ENCODE measurements at places on chromosomes 12 and 14. TPM values are rescaled to one million over a fixed set of nuclear protein-coding genes. Genes with fewer than 3 reads are reported as not detected.

Gene FMNL3
- 50.5 TPM for total RNA-seq

Gene GRIP1
- 1.9 TPM for total RNA-seq

Gene SIX6
- total RNA-seq, result not detected

Gene FGF23
- not detected for total RNA-seq

Gene KCNA1
- not detected for total RNA-seq

Gene CELA1
- not detected for total RNA-seq

Gene KRT78
- not detected for total RNA-seq

Gene ITGB7
- 729 TPM for total RNA-seq

DNA sequence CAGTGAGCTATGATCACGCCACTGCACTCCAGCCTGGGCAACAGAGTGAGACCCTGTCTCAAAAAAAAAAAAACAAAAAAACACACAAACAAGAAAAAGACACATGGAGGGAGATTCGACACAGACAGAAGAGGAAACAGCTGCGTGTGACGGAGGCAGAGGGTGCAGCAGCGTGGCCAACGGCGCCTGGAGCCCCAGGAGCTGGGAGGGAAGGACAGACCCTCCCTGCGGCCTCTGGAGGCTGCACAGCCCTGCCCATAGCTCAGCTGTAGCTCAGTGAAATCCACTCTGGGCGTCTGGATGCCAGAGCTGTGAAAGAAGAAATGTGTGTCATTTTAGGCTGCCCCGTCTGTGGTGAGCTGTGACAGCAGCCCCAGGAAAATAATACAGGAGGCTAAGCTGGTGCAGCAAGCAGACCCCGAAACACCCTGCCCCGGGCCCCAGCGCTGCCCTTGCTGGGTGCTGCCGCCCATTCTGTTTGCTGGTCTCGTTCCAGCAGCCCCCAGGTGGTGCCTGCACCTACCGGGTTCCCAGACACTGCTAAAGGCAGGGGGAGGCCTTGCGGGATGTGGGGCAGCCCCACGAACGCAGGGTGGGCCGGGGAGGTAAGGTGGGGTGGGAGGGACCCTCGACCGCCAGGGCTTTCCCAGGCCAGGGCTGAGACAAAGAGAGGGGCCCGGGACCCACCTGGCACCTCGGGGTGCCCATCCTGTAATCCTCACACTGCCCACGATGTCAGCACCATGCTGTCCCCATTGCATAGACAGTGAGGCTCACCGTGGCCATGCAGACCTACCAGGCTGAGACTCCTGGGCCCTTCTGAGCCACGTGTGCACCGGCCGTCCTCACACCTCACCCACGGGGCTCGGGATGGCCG is 21.2 kb downstream of the GALNT9 start:
- no peak overlapping the region for H3K4me3 ChIP-seq
- H3K4me1 ChIP-seq, result no peaks in the 10 kb centered on the region
- H3K36me3 ChIP-seq, result peaks cover 3% of the 10 kb centered on the region
- H3K27me3 ChIP-seq, result no peaks in the 10 kb centered on the region
- H3K27ac ChIP-seq, result no peak overlapping the region

GRCh38 chr14:65238456-65238855 is 136.1 kb upstream of the MAX start:
- no peak overlapping the region for H3K27ac ChIP-seq
- DNase-seq, result no peak

DNA sequence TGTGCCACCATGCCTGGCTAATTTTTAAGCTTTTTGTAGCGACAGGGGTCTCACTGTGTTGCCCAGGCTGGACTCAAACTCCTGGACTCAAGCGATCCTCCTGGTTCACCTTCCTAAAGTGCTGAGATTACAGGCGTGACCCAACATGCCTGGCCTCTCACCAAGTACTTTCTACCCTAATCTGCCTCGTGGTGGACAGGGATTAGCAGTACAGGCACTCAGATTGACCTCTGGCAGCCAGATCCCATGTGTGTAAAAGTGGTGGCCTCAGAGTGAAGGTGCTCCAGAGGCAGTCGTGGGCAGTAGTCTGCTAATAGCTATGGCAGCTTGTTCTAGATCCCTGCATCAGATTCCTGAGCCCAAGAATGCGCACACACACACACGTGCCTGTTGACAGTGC is 30.9 kb downstream of the MTHFD1 start:
- H3K27me3 ChIP-seq, result no peaks in the 10 kb centered on the region
- H3K4me3 ChIP-seq, result no peak overlapping the region
- peaks cover 38% of the 10 kb centered on the region for H3K4me1 ChIP-seq
- DNase-seq, result no peak
- peaks cover 70% of the 10 kb centered on the region for H3K36me3 ChIP-seq

DNA sequence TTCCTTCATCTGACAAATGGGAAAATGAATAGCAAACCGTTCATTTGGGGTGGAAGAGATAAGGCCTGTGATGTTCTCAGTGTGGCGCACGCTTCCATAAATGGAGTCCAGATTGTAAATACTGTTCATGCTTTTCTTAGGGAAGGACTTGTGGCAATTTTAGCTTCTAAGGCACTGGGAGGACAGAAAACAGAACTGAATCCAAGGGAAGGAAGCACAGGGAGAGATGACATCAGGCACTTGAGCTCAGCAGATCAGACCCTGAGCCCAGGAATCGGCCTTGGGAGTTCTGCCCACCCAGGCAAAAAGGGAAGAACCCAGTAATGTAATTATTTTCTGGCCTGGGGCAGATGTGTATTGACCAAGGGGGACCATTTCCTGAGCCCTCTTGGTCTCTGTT is 7.2 kb upstream of the SH2B3 start:
- peaks cover 1% of the 10 kb centered on the region for H3K36me3 ChIP-seq
- H3K4me1 ChIP-seq, result peaks cover 37% of the 10 kb centered on the region
- H3K4me3 ChIP-seq, result no peak overlapping the region
- no peak for DNase-seq

- H3K27me3 ChIP-seq, result no peaks in the 10 kb centered on the region
- no peaks in the 10 kb centered on the region for H3K4me1 ChIP-seq
Measured at GRCh38 chr12:73383584-73384222, 1111.5 kb downstream of the TRHDE start.

GRCh38 chr14:101827286-101827685 is 65.8 kb downstream of the PPP2R5C start:
- H3K4me1 ChIP-seq, result peaks cover 73% of the 10 kb centered on the region
- H3K36me3 ChIP-seq, result peaks cover 69% of the 10 kb centered on the region
- H3K27me3 ChIP-seq, result no peaks in the 10 kb centered on the region
- H3K4me3 ChIP-seq, result no peak overlapping the region

GRCh38 chr12:14393751-14394150 is 28.3 kb downstream of the ATF7IP start:
- H3K27me3 ChIP-seq, result no peaks in the 10 kb centered on the region
- H3K4me1 ChIP-seq, result peaks cover 72% of the 10 kb centered on the region
- peak overlapping the region; percentile 94 for H3K27ac ChIP-seq
- H3K4me3 ChIP-seq, result peak overlapping the region; percentile 74
- DNase-seq, result no peak

DNA sequence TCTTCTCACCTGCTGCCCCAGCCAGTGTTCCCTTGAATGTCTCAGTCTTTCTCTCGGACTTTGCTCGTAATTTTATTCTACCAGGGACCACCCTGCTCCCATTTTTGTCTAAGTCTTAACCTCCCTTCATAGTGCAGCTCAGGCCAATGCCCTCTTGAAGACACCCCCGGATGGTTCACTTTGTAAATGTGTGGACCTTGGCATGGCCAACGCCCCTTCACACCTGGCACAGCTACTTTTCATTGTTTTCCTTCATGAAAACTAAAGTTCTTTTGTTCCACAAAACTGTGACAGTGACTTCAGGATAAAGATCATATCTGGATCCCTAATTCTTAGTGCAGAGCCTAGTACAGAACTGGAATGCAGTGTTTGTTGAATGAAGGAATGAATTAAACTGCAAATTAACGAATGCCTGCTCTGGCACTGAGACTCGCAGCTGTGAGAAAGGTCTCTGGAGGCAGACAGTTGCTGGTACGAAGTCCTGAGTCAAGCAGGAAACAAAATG is 3.5 kb upstream of the RNASE4 start:
- H3K36me3 ChIP-seq, result no peaks in the 10 kb centered on the region
- H3K4me1 ChIP-seq, result peaks cover 18% of the 10 kb centered on the region
- no peaks in the 10 kb centered on the region for H3K27me3 ChIP-seq
- DNase-seq, result no peak
- H3K4me3 ChIP-seq, result no peak overlapping the region

DNA sequence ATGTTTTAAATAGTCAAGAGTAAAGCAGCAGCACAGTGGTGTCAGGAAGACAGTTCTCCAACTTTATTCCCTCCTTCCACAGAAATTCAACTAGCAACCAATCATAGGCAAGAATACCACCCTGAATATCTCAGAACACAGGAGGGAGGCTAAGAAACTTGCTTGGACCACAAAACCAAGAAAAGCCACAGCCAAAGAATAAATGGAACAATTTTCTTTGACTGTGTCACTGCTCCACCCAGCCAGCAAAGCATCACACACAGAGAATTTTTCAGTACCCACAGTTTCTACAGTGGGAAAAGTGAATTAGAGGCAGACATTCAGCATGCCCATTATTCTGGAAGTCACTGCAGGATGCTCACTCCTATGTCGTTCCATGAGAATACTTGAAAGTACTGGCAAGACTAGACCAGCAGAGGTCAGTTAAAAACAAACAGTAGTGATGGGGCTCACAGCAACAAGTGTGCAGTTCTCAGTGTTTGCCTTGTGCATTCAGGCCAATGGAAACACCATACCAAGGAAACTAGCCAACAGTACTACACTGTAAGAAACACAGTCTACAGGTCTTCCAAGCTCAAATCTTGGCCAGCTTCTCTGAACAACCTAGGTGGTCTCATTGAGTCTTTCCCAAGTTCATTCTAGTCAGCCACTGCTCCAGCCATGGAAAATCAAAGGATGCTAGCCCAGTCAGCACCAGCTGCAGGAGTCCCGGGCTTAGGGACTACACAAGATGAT is 56.8 kb upstream of the FOXG1 start:
- H3K4me3 ChIP-seq, result no peak overlapping the region
- no peaks in the 10 kb centered on the region for H3K27me3 ChIP-seq
- no peaks in the 10 kb centered on the region for H3K36me3 ChIP-seq
- DNase-seq, result no peak
- no peak overlapping the region for H3K27ac ChIP-seq

GRCh38 chr14:75138492-75138891 is 11.6 kb upstream of the NEK9 start:
- H3K27me3 ChIP-seq, result no peaks in the 10 kb centered on the region
- H3K4me3 ChIP-seq, result peak overlapping the region; percentile 31
- no peak for DNase-seq
- H3K4me1 ChIP-seq, result peaks cover 35% of the 10 kb centered on the region
- peaks cover 27% of the 10 kb centered on the region for H3K36me3 ChIP-seq

- H3K27ac ChIP-seq, result no peak overlapping the region
- no peak for DNase-seq
- H3K4me3 ChIP-seq, result no peak overlapping the region
- peaks cover 4% of the 10 kb centered on the region for H3K4me1 ChIP-seq
- no peaks in the 10 kb centered on the region for H3K36me3 ChIP-seq
Measured at GRCh38 chr12:70196811-70197281, 46.4 kb upstream of the CNOT2 start.

- DNase-seq, result no peak
- H3K36me3 ChIP-seq, result peaks cover 12% of the 10 kb centered on the region
- H3K27ac ChIP-seq, result no peak overlapping the region
- H3K4me1 ChIP-seq, result peaks cover 11% of the 10 kb centered on the region
- no peaks in the 10 kb centered on the region for H3K27me3 ChIP-seq
Measured at GRCh38 chr12:11695321-11695720, 45.8 kb downstream of the ETV6 start.

- H3K27me3 ChIP-seq, result no peaks in the 10 kb centered on the region
- no peak for DNase-seq
- H3K4me1 ChIP-seq, result peaks cover 1% of the 10 kb centered on the region
- H3K4me3 ChIP-seq, result no peak overlapping the region
Measured at GRCh38 chr14:103833711-103834110, 13.7 kb downstream of the PPP1R13B start.

DNA sequence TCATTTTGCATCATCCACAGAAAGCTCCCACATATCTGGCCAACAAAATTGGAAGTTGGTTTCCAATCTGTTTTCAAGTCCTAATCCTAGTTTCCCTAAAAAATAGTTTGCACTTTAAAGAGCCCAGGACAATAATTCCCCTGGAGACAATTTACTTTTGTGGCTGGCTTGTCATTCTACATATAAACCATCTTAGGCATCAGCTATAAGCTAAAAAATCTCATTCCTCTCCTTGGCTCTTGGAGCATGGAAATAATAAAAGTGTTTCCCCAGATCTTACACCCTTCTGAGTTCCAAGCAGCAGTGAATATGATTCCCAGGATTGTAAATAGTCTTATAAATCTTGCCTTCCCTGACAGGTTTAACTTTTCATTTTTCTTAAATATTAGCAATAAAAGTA is 89.1 kb upstream of the NUDT4 start:
- H3K27ac ChIP-seq, result no peak overlapping the region
- no peaks in the 10 kb centered on the region for H3K36me3 ChIP-seq
- H3K27me3 ChIP-seq, result no peaks in the 10 kb centered on the region
- no peaks in the 10 kb centered on the region for H3K4me1 ChIP-seq
- no peak for DNase-seq

- H3K36me3 ChIP-seq, result no peaks in the 10 kb centered on the region
- peaks cover 1% of the 10 kb centered on the region for H3K4me1 ChIP-seq
- H3K27ac ChIP-seq, result no peak overlapping the region
- H3K27me3 ChIP-seq, result no peaks in the 10 kb centered on the region
Measured at GRCh38 chr14:68460541-68460940, 332.3 kb downstream of the ZFP36L1 start.

DNA sequence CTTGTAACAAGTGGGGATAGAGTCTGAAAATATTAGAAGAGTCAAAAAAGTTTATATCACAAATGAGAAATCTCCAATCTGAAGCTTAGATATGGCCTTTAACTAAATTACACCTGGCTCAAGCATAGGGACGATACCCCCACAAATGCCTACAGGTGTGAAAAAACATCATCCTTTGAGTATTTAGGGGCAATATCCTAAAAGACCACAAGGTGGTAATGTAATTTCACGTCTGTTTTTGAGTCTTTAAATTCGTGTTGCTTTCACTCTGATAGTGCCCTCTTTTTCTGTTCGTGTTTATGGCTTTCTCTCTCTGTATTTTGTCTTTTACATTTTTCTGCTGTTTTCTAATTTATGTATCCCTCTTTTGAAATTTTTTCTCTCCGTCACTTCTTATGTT is 84.3 kb downstream of the ETNK1 start:
- H3K4me3 ChIP-seq, result no peak overlapping the region
- DNase-seq, result no peak
- no peak overlapping the region for H3K27ac ChIP-seq
- H3K4me1 ChIP-seq, result peaks cover 8% of the 10 kb centered on the region
- no peaks in the 10 kb centered on the region for H3K36me3 ChIP-seq
- peaks cover 15% of the 10 kb centered on the region for H3K27me3 ChIP-seq

- H3K27me3 ChIP-seq, result no peaks in the 10 kb centered on the region
- H3K4me1 ChIP-seq, result no peaks in the 10 kb centered on the region
- no peak overlapping the region for H3K27ac ChIP-seq
- no peak for DNase-seq
Measured at GRCh38 chr12:110339184-110339952, 58.3 kb downstream of the ATP2A2 start.

DNA sequence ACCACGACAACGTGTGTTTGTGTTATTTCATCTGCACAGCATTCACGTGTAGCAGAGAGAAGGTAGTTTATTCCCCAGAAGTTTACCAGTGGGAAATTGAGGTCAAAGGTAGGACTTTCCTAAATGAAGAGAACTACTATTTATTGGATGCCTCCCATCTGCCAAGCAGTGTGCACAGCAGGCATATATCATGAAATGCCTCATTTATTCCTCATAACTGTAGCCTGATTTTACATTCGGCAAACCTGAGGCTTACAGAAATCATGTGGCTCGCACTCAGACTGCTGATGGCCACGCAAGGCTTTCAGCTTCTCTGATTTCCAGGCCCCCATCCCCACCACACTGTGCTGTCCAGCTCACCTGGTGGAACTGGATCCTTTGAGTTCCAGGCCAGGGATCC is 33.5 kb downstream of the NTF3 start:
- no peaks in the 10 kb centered on the region for H3K27me3 ChIP-seq
- no peak overlapping the region for H3K27ac ChIP-seq
- no peak overlapping the region for H3K4me3 ChIP-seq
- no peaks in the 10 kb centered on the region for H3K4me1 ChIP-seq
- H3K36me3 ChIP-seq, result no peaks in the 10 kb centered on the region
- no peak for DNase-seq

Data from activated CD8-positive, alpha-beta memory T cell treated with anti-CD3 and anti-CD28 coated beads, Interleukin-2, amount 10 ng/mL, durations not matched to agents 7 days and 5 days (primary cell).